ENCODE measurements at places on chromosomes 1 and 21.

GRCh38 chr1:227709451-227709850 is 25.7 kb downstream of the JMJD4 start:
- DNase-seq: no peak

- DNase-seq: no peak
Measured at GRCh38 chr1:62989497-62989896, 205.6 kb downstream of the ATG4C start.

- no peak for DNase-seq
Measured at GRCh38 chr1:33295023-33295422, 25.9 kb downstream of the A3GALT2 start.

DNA sequence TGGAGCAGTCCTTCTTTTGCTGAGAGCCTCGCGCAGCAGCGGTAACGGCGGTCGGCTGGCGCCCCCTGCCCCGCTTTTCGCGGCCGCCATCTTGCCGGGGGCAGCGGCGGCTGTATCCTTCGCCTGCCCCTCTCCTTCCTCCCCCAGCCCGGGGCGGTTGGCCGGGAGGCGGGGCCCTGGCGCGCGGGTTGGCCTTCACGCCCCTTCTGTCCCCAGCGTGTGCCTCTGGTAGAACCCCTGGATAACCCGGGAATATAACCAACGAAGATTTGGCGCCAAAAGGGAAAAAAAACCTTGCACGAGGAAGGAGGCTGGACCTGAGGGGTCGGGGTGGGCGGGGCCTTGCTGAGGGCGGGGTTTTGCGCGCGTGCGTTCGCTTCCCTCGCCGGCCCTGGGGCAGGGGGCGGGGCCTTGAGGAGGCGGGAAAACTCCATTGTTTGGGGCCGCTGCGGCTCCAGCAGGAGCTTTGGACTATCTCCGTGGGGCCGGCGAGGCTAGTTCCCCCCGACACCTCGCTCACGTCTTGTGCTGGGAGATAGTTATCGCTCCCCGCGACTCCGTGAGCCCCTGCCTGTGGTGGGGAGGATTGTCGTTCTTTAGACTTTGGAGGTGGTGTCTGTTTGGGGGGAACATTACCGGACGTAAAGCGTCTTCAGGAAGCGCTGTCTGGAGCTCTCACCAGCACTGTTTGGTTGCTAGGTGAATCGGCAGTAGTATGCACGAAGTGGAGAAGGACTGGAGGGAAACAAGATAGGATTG is 689 bp downstream of the NASP start:
- DNase-seq: no peak

DNA sequence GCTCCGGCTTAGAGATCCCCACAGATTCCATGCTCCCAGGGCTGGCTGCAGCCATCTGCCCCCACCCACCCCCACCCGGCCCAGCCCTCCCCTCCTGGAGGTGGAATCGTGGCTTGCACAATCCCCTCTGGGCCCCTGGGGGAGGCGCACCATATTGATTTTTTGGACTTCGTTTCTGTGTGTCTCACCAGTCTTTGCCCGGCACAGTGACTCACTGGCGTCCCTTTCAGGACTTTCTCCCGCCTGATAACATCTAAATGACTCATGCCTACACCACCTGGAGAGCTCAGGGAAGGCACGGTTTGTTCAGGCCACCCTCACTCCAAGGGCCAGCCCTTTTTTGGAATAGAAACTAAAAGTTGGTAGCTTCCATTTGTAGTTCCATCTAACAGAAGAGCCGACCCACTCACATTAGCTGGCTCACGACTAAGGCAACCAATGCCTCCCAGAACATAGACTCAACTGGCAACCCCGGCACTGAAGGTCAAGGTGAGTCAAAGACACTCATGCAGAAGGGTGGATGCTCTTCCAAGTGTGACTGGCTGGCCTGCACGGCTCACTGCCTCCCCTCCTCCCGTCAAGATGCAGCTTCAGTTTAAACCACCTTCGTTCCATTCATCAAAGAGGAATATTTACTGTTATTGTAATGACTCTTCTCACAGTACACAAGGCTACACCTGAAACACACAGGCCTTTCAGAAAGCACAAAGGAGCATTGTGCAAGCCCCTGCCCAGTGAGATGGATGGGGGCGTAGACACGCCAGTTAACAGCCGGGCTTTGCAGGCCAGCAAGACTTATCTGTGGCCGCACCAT is 18.1 kb upstream of the ETS2 start:
- DNase-seq: no peak

DNA sequence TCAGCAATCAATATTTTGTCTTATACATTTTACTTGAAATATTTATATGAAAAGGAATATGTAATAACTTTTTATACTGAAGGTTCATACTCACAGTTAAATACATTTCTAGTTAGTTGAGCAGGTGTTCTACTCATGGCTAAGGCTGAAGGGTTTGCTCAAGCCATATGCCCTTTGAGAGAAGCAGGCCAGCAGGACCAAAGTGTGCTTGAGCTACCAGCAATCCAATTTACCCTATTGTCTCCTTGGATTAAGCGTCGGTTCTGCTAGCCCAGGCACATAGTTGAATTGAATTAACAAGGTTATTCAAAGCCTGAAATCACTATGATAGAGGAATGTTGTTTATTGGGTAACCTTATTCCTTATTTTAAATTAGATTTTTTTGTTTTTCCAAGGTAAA is 151.5 kb upstream of the BACE2 start:
- DNase-seq: no peak

- no peak for DNase-seq
Measured at GRCh38 chr1:87644033-87644578, 315.4 kb downstream of the LMO4 start.

GRCh38 chr1:156198831-156199349 is 5.0 kb downstream of the SLC25A44 start:
- no peak for DNase-seq

DNA sequence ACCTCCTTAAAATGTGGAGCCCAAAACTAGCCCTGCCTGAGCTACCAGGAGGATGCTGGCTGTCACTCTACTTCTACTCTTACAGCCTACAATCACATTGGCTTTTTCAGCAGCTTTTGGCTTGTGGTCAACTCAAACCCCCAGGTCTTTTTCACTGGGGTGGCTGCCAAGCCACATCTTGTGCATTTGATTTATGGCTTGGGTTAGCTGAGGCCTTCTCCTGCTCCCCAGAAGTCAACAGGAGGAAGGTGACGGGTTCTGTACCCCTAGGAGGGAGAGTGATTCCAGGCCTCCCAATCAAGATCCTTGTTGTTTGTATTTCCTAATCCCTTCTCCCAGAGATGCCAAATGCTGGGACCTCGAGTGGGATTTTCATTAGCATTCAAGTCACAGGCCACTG is 124.3 kb downstream of the LACTBL1 start:
- no peak for DNase-seq

Data from AG04449 (cell line).